ENCODE measurements at places on chromosomes 3 and 15.

- DNase-seq: no peak
Measured at GRCh38 chr3:120801484-120801883, 58.9 kb downstream of the GTF2E1 start.

DNA sequence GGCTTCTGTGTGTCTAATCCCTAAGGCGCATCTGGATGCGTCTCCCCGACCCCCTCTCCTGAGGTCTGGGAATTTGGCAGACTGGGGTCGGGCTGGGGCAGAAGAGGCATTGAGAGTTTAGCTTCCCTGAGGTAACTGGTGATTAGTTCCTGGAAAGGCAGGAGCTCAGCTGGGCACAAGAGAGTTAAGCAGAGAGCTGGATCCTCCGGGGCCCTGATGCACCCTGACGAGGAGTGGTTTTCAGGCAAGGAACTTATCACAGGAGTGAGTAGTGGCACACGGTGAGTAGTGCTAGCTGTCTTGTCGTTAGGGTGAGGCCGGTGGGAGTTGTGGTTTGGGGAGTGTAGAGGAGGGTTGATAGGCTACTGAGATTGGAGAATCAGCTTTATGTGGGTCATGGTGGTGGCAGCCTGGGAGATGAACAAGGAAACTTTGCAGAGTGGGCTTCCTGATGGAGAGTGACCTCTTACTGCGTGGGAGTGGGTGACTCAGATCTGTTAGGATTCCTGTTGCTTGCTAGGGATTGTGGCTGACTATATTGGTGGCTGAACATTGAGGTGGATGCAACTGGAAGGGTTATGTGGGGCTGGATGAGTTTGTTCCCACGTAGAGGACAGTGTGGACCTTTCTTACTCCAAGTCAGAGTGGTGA is 897 bp downstream of the RAD54L2 start:
- DNase-seq: peak; percentile 60

DNA sequence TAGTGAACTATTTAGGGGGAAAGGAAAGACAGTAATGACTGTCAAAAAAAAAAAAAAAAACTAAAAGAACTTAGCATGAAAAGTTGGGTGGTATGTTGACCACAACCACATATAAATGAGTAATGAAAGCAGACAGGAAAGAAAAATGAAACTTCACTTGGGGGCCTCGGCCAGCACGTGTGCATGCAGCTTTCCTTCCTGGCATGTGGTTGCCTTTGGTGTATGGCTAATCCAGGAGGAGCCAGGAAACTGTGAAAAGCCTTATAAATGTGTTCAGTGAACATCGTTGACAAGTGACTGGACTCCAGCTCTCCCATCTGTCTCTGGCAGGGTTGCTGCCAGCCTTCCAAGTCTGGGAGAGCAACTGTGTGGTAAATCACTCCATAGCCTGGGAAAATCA is 195.1 kb downstream of the DTWD1 start:
- no peak for DNase-seq

- no peak for DNase-seq
Measured at GRCh38 chr3:101155825-101156224, 162.6 kb upstream of the ABI3BP start.
